Muscle of arm (tissue), 14 donors: ENCODE measurements at places on chromosomes 4 and X. TPM values are rescaled to one million over a fixed set of nuclear protein-coding genes. Genes with fewer than 3 reads are reported as not detected.
A peak's percentile ranks its signal among the peaks of the same experiment; 100 is the strongest.

The LSM6 gene
- polyA plus RNA-seq, result 45.2 TPM

The MAGEA6 gene
- not detected for polyA plus RNA-seq

The OPN1MW3 gene
- not detected for polyA plus RNA-seq

- peak; percentile 74 for DNase-seq
These were observed 126.7 kb downstream of the FRYL start for GRCh38 chr4:48653217-48654014.

DNA sequence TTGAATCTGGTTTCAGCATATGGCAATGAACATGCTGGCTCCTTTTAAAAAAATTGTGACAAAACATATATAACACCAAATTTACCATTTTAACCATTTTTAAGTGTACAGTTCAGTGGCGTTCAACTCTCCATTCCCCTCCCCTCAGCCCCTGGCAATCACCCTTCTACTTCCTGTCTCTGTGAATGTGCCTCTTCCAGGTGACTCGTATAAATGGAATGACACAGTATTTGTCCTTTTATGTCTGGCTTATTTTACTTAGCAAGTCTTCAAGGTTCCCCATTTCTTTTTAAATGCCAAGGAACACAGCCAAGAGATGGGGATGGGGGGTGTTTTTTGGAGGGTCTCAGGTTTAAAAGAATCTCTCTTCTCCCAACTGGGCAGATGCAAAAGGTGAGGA lies 35.4 kb upstream of the BCLAF3 start:
- DNase-seq, result no peak

DNA sequence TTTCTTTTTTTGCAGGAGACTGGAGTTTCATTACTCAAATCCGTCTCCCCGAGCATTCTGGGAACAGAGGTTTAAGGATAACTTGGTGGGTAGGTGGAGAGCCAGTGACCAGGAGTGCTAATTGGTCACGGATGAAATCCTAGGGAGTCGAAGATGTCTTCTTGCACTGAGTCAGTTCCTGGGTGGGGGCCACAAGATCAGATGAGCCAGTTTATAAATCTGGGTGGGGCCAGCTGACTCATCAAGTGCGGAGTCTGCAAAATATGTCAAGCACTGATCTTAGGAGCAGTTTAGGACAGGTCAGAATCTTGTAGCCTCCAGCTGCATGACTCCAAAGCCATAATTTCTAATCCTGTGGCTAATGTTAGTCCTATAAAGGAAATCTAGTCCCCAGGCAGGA lies 741.3 kb downstream of the PCDH7 start:
- no peak for DNase-seq

- no peak for DNase-seq
These were observed 43.5 kb downstream of the MAMLD1 start for GRCh38 chrX:150406596-150406995.

DNA sequence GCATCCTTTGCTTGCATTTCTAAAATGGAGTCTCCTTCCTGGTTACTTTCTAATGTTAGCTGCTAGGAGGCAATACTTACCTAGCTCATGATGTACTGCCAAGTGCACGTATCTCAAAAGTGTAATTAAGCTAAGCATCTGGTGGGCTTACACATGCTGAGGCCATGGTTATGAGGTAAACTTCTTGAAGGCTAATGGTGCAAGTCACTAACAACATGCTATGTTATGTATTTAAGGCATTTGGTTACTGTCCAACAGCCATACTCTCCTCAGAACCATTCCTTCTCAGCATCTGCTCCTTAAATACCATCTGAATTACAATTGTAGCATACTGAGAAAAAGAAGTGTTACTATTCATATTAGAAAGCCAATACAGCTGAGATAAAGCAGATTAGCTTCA lies 318.6 kb upstream of the BMP3 start:
- no peak for DNase-seq

- DNase-seq, result no peak
These were observed 1.1 kb downstream of the FGFR3 start for GRCh38 chr4:1793940-1794808.

GRCh38 chr4:165805406-165805805 lies 67.6 kb upstream of the TLL1 start:
- DNase-seq, result no peak
